ENCODE measurements at places on chromosomes 2 and 18. TPM values are rescaled to one million over a fixed set of nuclear protein-coding genes. Genes with fewer than 3 reads are reported as not detected.

SMYD1 gene
- not detected for total RNA-seq

DNA sequence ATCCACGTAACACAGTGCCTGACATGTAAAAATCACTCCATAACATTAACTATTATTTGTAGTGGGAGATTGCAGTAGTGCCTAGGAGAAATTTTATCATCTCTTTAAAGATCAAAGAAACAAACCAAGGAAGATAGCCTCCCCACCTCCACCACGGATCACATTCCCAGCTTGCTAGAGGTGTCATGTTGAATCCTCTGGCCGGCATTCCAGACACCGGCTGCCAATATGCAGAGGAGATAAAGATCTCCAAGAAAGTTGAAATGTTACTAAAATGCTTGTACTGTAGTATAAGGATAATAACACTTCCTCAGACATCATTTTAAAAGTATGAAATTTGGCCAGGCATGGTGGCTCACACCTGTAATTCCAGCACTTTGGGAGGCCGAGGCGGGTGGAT lies 6.1 kb upstream of the ATG16L1 start:
- peaks cover 46% of the 10 kb centered on the region for H3K4me1 ChIP-seq
- H3K27me3 ChIP-seq = no peaks in the 10 kb centered on the region
- H3K4me3 ChIP-seq = no peak overlapping the region
- no peaks in the 10 kb centered on the region for H3K36me3 ChIP-seq
- no peak for DNase-seq

DNA sequence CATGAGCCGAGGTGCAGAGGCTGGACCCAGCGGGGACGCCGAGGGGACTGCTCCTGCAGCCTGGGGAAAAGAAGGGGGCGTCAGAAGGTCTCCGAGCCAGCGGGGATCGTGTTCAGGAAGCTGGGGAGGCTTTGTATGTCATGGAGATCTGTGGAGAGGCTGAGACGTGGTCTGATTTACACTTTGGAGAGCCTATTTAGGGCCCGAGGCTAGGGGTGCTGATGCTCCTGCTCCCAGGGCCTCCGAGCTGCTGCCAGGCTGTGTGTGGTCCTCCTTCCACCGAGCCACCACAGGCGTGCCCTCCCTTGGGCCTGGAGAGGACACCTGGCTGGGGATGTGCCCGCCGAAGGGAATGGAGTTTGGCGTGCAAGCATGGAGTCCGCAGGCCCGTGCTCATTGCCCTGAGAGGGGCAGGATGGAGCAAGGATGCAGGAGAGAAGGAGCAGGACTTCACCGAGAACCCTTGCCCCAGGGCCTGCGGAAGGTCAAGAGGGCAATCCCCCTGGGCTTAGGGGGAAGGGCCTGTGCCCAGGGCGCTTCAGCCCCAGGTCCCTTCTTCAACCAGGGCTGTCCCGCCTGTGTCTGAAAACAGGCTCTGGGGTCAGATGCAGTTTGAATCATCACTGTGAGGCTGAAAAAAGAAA lies 252.5 kb downstream of the VAPA start:
- no peak for DNase-seq
- H3K27me3 ChIP-seq = no peaks in the 10 kb centered on the region

GRCh38 chr2:128310761-128311160 lies 7.9 kb downstream of the HS6ST1 start:
- H3K4me3 ChIP-seq = no peak overlapping the region
- no peaks in the 10 kb centered on the region for H3K4me1 ChIP-seq
- H3K27me3 ChIP-seq = no peaks in the 10 kb centered on the region
- no peaks in the 10 kb centered on the region for H3K36me3 ChIP-seq
- no peak for DNase-seq

DNA sequence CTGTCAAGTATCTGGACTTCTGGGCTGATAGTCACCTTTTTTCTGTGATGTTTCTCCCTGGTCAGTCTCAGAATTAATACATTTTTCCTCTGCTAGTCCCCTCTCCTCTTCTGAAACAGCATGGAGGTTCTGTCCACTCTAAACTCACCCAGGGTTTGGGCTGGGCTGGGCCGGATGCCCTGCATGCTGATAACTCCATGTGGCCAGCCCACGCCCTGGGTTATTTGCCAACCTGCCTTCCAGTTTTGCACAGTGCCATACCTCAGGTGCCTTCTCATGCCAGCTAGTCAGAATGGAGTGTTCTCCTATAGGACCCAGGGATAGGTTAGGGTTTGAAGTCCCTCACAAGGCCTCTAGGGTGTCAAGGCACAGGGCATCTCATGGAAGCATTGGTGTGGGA lies 32.2 kb downstream of the MEX3C start:
- no peaks in the 10 kb centered on the region for H3K27me3 ChIP-seq
- no peaks in the 10 kb centered on the region for H3K36me3 ChIP-seq
- DNase-seq = no peak
- no peak overlapping the region for H3K27ac ChIP-seq

DNA sequence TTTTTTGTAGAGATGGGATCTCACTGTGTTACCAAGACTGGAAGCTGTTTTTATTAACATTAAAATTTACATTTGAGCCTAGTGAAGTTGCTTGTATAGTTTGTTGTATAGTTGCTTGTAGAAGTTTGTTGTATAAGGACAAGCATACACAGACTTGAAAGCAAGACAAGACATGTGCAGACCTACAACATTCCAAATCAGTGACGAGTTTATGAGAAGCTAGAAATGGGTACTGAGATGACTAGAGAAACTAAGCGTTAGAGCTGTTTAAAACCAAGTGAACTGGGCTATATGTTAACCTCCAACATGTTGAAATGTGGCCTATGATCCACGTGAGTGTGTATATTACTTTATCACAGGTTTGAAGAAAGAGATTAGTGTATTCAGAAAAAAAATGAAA lies 39.1 kb downstream of the ABCB11 start:
- no peaks in the 10 kb centered on the region for H3K4me1 ChIP-seq
- no peaks in the 10 kb centered on the region for H3K36me3 ChIP-seq
- no peak overlapping the region for H3K27ac ChIP-seq
- H3K4me3 ChIP-seq = no peak overlapping the region
- no peak for DNase-seq

GRCh38 chr2:30764021-30764800 lies 43.0 kb downstream of the CAPN13 start:
- H3K27ac ChIP-seq = no peak overlapping the region
- H3K4me3 ChIP-seq = no peak overlapping the region
- H3K4me1 ChIP-seq = no peaks in the 10 kb centered on the region
- DNase-seq = no peak

DNA sequence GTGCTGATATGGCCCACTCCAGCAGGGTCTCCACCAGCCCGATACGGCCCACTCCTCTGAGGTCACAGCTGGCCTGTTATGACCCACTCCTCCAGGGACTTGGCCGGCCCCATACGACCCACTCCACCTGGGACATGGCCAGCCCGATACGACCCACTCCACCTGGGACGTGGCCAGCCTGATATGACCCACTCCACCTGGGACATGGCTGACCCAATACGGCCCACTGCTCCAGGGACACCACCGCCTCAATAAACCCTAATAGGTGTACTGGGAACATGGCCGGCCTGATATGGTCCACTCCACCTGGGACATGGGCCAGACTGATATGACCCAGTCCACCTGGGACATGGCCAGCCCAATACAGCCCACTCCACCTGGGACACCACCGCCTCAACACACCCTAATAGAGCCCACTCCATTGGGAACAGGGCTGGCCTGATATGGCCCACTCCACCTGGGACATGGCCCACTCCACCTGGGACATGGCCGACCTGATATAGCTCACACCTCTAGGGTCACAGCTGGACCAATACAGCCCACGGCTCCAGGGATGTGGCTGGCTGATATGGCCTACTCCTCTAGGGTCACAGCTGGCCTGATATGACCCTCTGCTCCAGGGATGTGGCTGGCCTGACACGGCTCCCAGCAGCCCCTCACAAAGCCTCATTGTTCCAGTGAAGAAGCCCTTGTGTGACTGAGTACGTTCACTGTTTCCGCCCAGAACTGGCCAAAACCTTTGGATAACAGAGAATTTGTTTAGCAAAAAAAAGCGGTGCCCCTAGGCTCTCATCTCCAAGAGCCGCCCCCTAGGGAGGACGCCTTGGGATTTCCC lies 245.6 kb downstream of the HDAC4 start:
- H3K4me3 ChIP-seq = no peak overlapping the region
- H3K36me3 ChIP-seq = peaks cover 19% of the 10 kb centered on the region
- H3K4me1 ChIP-seq = peaks cover 11% of the 10 kb centered on the region
- DNase-seq = no peak
- no peaks in the 10 kb centered on the region for H3K27me3 ChIP-seq

- no peak overlapping the region for H3K27ac ChIP-seq
- peaks cover 4% of the 10 kb centered on the region for H3K4me1 ChIP-seq
- no peak overlapping the region for H3K4me3 ChIP-seq
- no peaks in the 10 kb centered on the region for H3K27me3 ChIP-seq
- DNase-seq = no peak
- H3K36me3 ChIP-seq = no peaks in the 10 kb centered on the region
Measured at GRCh38 chr2:9001778-9002177, 1.7 kb downstream of the MBOAT2 start.

All from CD8-positive, alpha-beta memory T cell (primary cell).